ENCODE measurements at places on chromosomes 16 and 17.

- no peak for DNase-seq
Observed at GRCh38 chr16:9787717-9788116, 394.5 kb downstream of the GRIN2A start.

GRCh38 chr16:11613381-11614303, 26.9 kb upstream of the LITAF start:
- DNase-seq = no peak

DNA sequence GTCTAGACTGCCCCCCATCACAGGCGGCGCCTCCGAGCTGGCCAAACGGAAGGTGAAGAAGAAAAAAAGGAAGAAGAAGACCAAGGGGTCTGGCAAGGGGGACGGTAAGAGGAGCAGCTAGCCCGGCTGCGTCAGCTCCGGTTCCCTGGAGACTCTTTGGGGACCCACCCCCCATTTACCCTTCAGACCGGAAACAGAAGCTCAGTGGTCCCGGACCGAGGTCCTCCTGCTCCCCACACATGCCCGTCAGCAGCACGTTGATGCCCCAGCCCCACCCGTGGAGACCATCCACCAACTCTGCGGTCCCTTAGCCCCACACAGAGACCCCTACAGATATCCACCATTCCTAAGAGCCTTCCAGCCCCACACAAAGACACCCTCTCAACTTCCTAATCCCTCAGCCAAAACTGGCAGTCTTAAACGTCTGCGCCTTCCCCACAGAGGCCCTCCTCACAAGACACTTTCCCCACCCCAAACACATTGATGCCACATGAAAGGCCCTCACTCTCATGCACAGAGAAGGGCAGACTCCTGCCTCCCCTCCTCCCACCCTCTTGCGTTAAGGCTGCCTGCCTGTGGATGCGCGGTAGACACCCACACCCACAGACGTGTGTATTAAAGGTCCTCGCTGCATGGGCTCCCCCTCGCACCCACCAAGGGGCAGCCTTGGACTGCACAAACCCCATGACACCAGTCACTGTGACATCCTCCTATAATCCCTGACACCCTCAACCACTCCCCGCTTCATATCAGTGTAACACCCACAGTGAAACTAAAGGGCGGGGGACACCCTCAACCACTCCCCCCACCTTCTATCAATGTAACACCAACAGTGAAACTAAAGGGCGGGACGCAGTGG, 58.2 kb upstream of the RPH3AL start:
- DNase-seq = no peak

DNA sequence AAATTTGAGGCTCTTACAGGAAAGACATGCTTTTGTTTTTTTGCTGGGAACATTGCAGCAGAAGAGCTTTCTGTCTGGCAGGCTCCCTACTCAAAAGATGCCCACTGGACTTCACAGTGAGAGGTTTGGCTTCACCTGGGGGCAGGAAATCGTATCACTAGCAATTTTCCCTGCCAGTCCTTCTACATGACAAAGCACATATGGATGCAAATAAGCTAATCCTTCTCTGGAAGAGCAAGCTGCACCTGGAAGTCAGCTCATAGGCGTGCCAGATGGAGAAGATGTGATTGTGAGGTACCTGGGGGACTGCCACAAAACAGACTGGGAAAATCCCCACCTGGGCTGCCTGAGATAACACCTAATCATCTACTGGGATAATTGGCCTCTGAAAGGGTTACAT, 195.0 kb upstream of the CPHXL start:
- DNase-seq = no peak

DNA sequence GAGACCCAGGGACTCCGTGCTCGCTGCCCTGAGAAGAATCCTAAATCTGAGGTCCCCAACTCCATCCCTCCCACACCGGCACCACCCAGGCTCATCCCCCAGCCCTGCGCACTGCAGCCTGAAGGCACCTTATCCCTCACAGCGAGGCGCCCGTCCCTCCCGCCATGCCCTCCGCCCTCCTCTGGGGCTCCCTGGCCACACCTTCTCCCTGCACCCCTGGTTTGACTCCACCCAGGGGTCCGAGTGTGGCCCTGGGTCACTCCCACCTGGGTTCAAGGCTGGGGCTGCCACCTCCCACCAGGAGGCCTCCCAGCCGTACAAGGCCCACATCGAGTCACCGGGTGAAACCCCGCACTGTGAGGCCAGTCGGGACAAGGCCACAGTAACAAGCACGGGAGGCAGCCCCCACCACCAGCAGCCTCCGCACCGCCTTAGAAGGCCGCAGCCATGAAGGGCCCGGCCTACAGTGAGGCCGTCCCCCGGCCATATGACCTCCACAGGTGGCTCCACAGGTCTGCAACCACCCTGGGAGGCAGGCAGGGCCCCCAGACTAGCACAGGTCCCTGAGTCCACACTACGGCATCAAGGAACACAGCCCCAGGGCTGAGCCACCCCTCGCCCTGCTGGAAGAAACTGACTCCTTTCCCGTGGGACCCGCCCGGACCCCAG, 8.3 kb downstream of the HAGH start:
- DNase-seq = no peak

All from HS-5 (cell line).